ENCODE measurements at places on chromosomes 4 and X.

DNA sequence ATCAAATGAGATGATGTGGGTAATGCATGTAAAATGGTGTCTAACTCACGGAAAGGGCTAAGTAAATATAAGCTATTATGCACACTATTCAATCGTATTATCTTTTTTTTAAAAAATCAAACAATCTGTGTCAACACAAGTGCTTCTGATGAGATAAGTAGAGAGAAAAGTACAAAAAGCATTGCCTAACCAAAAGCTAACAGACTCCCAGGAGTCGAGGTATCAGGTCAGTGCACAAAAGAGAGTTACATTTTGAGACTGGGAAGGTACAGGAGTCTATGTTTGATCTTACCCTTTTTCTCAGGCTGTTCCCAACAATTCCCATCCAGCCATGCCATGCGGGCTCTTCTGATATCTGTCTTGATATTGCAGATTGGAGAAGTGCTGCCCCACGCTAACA lies 203.3 kb upstream of the ZIC3 start:
- no peak for DNase-seq

- no peak for DNase-seq
These were observed 56.1 kb downstream of the NELFA start for GRCh38 chr4:1952719-1953118.

DNA sequence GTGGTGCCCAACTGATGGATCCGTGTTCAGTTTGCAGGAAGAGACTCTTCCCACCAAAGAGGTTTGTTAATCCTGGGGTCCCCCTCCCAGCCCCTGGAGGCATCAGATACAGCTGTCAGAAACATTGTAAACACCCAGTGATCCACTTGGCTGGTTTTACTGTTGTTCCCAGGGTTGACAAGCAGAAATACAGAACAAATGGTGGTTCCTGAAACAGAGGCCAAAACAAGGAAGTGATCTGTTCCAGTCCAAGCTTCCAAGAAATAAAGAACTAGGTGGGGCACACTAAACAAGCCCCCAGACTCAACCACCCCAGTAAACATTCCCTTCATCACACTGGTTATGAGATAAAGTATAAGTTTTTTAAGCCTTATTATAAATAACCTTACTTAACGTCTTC lies 1.4 kb downstream of the TMLHE start:
- no peak for DNase-seq

GRCh38 chr4:99855678-99856077 lies 38.5 kb downstream of the LAMTOR3 start:
- no peak for DNase-seq

DNA sequence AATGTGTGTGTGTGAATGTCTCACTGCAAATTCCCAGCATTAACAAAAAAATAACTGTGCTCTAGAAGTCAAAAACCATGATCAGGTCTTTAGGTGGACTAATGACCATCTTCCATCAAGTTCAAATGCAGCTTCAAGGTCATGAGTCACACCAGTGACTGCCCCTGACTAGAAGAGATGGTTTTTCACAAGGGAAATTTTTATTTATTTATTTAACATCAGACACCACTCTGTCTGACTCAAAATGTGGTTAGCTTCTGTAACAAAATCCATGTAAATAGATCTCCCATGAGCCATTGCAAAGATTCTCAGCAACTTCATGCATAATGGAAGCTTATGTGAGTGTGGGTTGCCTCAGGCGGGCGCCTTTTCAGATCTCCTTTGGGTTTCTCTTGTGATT lies 219.2 kb downstream of the KIT start:
- no peak for DNase-seq

- DNase-seq = no peak
These were observed 10.1 kb upstream of the RPL39 start for GRCh38 chrX:119801253-119802221.

DNA sequence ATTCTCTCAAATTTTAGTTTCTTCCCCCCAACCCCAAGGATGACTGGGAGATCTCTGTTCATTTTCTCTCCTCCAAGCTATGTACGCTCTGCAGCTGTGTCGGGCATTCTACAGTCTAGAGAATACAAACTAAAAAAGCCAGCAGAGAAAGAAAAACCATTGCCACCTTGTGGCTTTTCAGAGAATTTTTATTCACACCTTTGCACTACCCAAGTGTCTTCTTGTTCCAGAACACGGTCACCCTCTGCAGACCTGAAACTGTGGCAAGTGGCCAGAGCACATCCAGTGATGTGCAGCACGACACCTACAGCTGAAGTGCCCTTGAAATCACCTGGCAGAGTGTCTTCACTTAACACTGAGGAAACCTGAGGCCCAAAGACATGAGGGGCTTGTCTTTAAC lies 68.6 kb downstream of the CHST7 start:
- no peak for DNase-seq

DNA sequence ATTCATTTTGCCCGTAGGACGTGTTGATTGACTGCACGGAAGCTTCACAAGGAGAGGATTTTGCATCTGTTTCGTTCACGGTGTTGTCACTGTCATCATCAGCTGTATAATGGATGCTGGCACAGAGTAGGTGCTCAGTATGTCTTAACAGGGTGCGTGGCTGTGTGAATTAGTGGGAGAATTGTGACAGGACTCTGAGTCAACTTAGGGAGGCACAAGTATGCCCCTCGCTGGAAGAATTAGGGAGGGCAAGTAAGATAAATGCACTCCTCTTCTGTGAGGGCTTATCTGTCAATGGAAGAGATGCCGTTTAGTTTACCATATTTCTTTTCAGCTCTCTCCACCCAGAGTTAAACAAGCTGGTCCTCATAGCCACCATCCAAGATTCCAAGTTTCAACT lies 107.2 kb downstream of the TRIML1 start:
- DNase-seq = no peak

GRCh38 chr4:42904986-42905385 lies 12.5 kb downstream of the GRXCR1 start:
- no peak for DNase-seq

DNA sequence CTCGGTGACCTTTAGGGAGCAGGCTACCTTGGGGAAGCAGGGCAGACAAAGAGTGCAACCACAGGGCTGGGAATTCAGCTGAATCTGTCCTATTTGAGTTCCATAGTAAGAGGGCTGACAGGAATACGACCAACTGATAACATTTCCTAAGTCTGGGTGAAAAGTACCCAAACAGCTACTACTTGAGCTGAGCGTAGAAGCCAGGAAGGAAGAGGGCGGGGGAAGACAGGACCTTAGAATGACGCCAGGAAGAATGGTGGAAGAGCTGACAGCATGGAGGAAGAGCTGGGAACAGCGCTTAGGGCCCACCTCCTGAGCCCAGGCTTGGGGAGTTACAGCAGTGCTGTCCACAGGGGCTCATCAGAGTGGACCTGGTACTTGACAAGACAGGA lies 14.4 kb downstream of the MECP2 start:
- no peak for DNase-seq

- no peak for DNase-seq
These were observed 155.4 kb downstream of the PTTG2 start for GRCh38 chr4:38115601-38116000.

- DNase-seq = no peak
These were observed 120.2 kb upstream of the PJA1 start for GRCh38 chrX:69285401-69285877.

DNA sequence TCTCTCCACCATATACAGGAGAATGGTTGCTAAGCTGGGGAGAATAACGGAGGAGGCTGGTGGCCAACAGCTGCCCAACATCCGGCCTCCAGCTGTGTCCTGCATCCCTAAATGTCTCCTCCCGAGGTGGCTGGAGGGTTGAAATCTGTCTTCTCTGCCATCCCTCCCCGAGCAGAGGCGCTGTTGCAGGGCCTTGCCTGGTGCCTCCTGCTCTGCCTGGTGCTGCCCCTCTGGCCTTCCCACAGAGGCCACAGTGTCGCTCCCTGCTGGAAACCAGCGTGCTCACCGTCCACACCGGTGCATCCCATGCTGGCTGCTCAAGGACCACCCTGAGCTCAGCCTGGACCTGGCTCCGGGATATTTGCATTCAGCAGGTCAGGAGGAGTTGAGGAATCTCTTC lies 115.2 kb downstream of the ENPP6 start:
- DNase-seq = no peak

GRCh38 chrX:56228914-56229313 lies 3.2 kb upstream of the KLF8 start:
- no peak for DNase-seq

DNA sequence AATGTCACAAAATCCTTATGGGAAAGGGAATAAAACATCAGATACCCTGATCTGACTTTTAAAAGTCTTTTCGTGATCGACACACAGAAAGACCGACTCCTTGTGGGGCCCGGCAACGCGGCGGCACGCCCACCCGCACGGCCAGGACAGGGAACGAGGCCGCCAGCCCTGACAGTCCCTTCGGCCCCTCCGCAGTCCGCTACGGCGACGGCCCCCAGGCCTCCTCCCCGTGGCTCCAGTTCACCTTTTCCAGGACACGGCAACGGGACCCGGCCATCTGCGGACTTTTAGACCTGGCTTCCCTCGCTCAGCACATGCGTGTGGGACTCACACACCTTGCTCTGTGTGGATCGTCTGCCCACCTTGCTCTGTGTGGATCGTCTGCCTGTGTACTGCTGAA lies 33.6 kb upstream of the GTPBP6 start:
- DNase-seq = no peak

GRCh38 chr4:171817026-171817425 lies 3.8 kb downstream of the GALNTL6 start:
- DNase-seq = no peak

DNA sequence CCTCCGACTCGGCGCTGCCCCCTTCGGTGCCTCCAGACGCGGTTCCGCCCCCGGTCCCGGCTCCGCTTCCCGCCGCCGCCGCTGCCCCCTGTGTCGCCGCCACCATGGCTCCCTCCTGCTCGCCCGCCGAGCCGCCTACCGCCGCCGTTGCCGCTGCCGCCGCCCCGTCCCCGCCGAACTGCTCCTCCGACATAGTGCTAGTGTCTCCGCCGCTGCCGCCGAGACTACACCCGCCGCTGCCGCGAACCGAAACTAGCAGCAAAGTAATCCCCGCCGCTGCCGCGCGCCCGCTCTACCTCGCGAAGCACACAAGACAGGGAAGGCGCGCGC lies 340 bp downstream of the HNRNPD start:
- no peak for DNase-seq

DNA sequence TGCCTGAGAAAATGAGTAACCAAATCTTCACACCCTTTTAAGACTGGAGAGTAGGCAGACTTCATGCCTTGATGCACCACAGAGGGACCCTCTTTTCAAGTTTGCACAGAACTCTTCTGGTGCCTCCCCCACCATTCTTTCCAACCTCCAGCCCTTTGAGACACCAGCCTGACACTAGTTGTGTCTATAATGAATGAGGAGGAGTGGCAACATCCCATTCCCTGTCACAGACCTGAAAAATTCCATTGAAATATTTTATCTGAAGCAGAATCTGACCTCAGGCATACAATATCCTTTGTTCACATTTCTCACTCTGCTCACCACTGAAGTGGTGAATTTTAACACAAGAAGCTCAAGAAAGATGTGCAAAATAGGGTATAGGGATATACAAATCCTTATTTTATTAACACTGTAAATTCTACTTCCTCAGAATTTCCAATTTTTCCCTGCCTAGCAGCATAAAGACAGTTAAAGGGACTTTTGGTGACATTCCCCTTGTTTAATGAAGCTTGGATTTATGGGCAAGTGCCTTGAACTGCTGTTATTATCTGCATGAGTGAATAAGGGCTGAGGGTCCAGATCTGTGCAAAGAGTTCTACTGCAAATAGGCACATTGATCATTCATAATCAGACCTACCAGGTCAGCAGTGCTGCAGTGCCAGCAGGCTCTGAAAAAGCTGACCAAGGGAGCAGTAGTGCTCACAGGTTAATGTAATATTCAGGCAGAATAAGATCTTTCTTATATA lies 149.9 kb upstream of the PAQR3 start:
- DNase-seq = no peak

All from stimulated activated CD4-positive, alpha-beta T cell treated with anti-CD3 and anti-CD28 coated beads, Interleukin-15, amount 100 ng/mL, for 1 hour (primary cell).